ENCODE measurements at places on chromosomes 5 and 9.
A peak's percentile ranks its signal among the peaks of the same experiment; 100 is the strongest.

DNA sequence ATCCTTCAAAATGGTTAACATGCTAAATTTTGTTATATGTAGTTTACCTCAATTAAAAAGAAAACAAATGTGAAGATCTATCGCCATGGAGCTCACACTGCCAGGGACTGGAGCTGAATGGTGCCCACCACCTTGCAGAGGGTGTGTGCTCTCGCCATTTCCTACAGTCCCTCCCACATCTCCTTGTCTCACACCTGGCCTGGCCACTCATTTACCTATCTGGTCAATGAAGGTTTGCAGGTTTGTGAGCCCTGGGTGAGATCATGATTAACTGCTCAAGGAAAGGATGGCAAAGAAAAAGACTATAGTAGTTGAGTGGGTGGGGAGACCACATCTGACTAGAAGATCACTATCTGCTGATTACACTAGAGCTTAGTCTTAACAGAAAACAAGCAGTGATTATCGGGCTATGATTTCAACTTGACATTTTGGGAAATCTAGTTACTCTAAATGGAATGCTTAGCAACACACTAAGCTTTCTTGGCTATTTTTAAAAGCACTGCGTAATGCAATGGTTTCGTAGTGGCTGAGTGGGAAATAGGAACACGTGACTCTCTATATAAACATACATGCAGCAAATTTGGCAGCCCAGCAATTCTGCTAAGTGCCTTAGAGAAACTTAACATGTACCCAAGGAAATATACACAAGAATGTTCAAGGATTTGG, 27.3 kb downstream of the PUM3 start:
- H3K4me1 ChIP-seq: no peaks in the 10 kb centered on the region
- H3K36me3 ChIP-seq: peaks cover 49% of the 10 kb centered on the region
- H3K27ac ChIP-seq: no peak overlapping the region
- no peaks in the 10 kb centered on the region for H3K27me3 ChIP-seq
- H3K4me3 ChIP-seq: no peak overlapping the region

DNA sequence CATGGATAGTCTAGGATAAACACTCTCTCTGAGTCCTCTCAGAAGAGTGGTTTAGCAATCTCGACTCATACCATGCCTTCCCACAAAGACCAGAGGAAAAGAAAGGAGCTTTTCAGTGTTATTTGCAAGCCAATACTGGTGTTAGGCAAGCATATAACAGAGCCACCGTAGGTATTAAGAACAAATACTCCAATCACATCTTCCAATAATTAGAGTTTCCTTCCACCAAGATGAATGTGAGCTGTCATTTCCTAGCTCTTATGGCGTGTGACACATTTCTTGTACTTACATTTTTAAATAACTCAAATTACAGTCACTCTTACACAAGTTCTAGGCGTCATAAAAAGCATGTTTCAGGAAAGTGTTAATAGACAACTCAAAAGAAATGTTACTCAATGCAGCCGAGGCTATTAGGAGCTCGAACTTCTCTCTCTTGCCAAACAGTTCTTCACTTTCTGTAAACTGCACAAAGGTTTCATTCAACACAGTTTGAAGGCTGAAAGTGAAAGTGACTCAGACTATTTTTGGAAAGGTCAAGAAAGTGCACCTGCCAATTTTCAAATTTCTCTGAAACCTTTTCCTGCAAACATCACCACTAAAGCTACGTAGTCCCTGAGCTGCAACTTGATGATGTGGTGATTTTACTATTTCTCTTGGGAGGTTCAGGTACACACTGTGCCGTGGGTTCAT, 153.8 kb downstream of the AUH start:
- peak overlapping the region; percentile 17 for H3K4me3 ChIP-seq
- H3K4me1 ChIP-seq: peaks cover 19% of the 10 kb centered on the region
- H3K36me3 ChIP-seq: no peaks in the 10 kb centered on the region
- no peak for DNase-seq
- H3K27me3 ChIP-seq: no peaks in the 10 kb centered on the region
- H3K27ac ChIP-seq: no peak overlapping the region

GRCh38 chr9:14051419-14051818, 262.5 kb downstream of the NFIB start:
- no peak overlapping the region for H3K4me3 ChIP-seq
- no peaks in the 10 kb centered on the region for H3K27me3 ChIP-seq
- no peaks in the 10 kb centered on the region for H3K36me3 ChIP-seq
- H3K27ac ChIP-seq: no peak overlapping the region

DNA sequence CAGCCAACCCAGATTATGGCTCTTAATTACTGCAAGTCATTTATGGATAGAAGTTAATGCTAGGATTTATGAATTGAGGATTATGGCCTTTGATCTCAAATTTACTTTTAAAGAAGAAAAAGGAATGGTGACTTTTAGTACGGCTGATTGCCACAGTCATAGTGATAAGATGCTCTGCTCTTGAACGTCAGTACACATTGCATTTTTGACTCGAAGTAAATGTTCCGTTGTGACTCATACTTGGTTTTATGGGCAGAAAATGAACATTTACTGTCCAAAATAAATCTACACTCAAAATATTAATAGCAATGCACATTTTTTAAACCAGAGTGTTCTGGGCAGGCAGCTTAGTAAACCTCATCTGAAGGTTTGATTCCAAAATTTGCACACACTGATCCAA, 830 bp downstream of the ADAMTSL1 start:
- H3K36me3 ChIP-seq: no peaks in the 10 kb centered on the region
- H3K27me3 ChIP-seq: peaks cover 5% of the 10 kb centered on the region
- H3K4me1 ChIP-seq: no peaks in the 10 kb centered on the region
- H3K4me3 ChIP-seq: no peak overlapping the region
- DNase-seq: no peak

- no peaks in the 10 kb centered on the region for H3K4me1 ChIP-seq
- no peak overlapping the region for H3K4me3 ChIP-seq
- H3K36me3 ChIP-seq: no peaks in the 10 kb centered on the region
Observed at GRCh38 chr9:104075801-104076753, 18.0 kb upstream of the SMC2 start.

- no peak overlapping the region for H3K27ac ChIP-seq
- no peaks in the 10 kb centered on the region for H3K36me3 ChIP-seq
- H3K4me1 ChIP-seq: no peaks in the 10 kb centered on the region
- H3K27me3 ChIP-seq: no peaks in the 10 kb centered on the region
- no peak for DNase-seq
Observed at GRCh38 chr9:34732478-34732877, 22.5 kb upstream of the CCL21 start.

- no peak overlapping the region for H3K4me3 ChIP-seq
- H3K27me3 ChIP-seq: no peaks in the 10 kb centered on the region
- H3K36me3 ChIP-seq: no peaks in the 10 kb centered on the region
Observed at GRCh38 chr9:136001231-136001630, 40.1 kb upstream of the UBAC1 start.

GRCh38 chr5:151083081-151083676, 2.3 kb upstream of the TNIP1 start:
- peaks cover 85% of the 10 kb centered on the region for H3K4me1 ChIP-seq
- H3K27ac ChIP-seq: no peak overlapping the region
- H3K4me3 ChIP-seq: no peak overlapping the region

- H3K4me3 ChIP-seq: no peak overlapping the region
- no peaks in the 10 kb centered on the region for H3K27me3 ChIP-seq
- no peak for DNase-seq
- no peaks in the 10 kb centered on the region for H3K36me3 ChIP-seq
- no peaks in the 10 kb centered on the region for H3K4me1 ChIP-seq
Observed at GRCh38 chr9:2427120-2427891, 194.3 kb upstream of the VLDLR start.

- no peak overlapping the region for H3K27ac ChIP-seq
- H3K36me3 ChIP-seq: no peaks in the 10 kb centered on the region
- no peaks in the 10 kb centered on the region for H3K27me3 ChIP-seq
- peaks cover 24% of the 10 kb centered on the region for H3K4me1 ChIP-seq
- peak; percentile 74 for DNase-seq
Observed at GRCh38 chr9:132235894-132236661, 74.2 kb downstream of the NTNG2 start.

GRCh38 chr5:123089914-123090660, 1.0 kb downstream of the PRDM6 start:
- H3K4me3 ChIP-seq: no peak overlapping the region
- H3K4me1 ChIP-seq: peaks cover 17% of the 10 kb centered on the region
- no peaks in the 10 kb centered on the region for H3K36me3 ChIP-seq
- peaks cover 73% of the 10 kb centered on the region for H3K27me3 ChIP-seq
- H3K27ac ChIP-seq: no peak overlapping the region
- DNase-seq: no peak

DNA sequence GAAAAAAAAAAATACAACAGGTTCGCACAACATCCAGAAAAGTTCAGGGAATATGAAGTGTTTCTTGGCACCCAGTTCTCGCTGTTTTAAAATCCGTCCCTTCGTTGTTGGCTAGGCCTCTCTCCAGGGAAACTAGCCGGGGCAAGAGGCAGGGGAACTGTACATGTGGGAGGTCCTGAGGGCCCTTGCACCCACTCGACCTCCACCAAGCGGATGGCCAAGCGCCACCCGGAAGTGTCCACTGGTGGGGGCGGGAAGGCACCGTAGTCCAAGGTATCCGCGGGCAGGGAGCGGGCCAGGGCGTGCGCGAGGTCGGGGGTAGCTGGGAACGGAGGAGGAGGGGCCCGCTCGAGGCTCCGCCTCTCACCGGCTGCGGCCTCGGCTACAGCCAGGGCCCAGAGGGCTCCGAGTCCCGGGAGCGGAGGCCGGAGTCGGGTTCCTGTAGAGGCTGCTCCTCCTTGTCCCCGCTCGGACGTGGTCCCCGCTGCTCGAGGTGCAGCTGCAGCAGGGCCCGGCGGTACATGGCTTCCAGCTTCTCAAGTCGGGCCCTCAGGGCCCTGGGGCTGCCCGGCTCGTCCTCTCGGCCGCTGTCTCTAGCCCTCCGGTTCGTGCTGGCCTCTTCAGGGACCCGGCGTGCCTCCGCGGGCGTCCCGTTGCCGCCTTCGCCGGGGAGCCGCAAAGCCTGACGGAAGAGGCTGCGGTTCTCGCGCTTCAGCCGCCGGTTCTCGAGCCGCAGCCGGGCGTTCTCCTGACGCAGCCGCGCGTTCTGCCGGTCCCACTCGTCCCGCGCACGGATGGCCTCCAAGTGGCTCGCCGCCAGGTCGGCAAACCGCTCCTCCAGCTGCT, 720 bp downstream of the TUSC1 start:
- H3K27ac ChIP-seq: no peak overlapping the region
- H3K4me3 ChIP-seq: no peak overlapping the region
- no peaks in the 10 kb centered on the region for H3K4me1 ChIP-seq
- no peak for DNase-seq
- H3K36me3 ChIP-seq: no peaks in the 10 kb centered on the region
- peaks cover 8% of the 10 kb centered on the region for H3K27me3 ChIP-seq

GRCh38 chr5:154753792-154754191, 1.4 kb upstream of the LARP1 start:
- no peak for DNase-seq
- peak overlapping the region; percentile 54 for H3K4me3 ChIP-seq
- H3K4me1 ChIP-seq: peaks cover 23% of the 10 kb centered on the region
- no peaks in the 10 kb centered on the region for H3K36me3 ChIP-seq
- H3K27me3 ChIP-seq: no peaks in the 10 kb centered on the region
- H3K27ac ChIP-seq: peak overlapping the region; percentile 92

GRCh38 chr9:82882748-82883147, 180.2 kb downstream of the RASEF start:
- H3K4me1 ChIP-seq: no peaks in the 10 kb centered on the region
- H3K27me3 ChIP-seq: no peaks in the 10 kb centered on the region
- H3K27ac ChIP-seq: no peak overlapping the region
- no peak for DNase-seq
- H3K36me3 ChIP-seq: no peaks in the 10 kb centered on the region
- no peak overlapping the region for H3K4me3 ChIP-seq

DNA sequence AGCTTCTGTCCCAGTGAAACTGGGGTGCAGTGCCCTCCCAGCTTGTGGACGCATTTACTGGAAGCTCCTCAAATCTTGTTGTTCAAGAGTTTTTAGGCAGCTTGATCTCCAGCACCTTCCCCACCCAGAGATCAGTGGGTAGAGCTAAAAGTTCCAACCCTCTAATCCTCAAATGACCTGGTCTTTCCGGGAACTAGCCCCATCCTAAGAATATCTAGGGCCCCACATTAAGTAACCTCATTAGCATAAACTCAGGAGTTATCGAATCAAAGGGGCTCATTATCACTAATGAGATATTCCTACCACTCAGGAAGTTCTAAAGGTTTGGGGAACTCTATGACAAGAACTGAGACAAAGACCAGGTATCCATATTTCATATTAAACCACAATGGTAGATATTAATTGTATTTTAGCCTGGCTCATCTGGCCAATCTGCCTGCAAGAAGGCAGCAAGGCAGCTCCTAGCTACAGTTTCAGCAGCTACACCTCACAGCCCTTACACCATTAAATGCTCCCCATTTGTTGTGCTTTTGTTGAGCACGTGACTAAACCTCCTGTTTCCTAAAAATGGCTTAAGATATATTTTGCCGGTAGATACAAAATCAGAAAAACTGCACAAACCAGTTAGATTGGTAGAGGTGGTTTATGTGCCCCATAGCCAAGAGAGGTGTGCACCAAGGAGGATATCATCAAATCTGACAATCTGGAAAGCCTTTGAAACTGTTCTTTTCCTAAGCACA, 24.6 kb upstream of the SLC22A5 start:
- no peak overlapping the region for H3K4me3 ChIP-seq
- H3K27me3 ChIP-seq: no peaks in the 10 kb centered on the region
- H3K4me1 ChIP-seq: no peaks in the 10 kb centered on the region
- no peak for DNase-seq

GRCh38 chr5:82684659-82685058, 392.5 kb downstream of the TMEM167A start:
- no peak for DNase-seq
- H3K27me3 ChIP-seq: no peaks in the 10 kb centered on the region

DNA sequence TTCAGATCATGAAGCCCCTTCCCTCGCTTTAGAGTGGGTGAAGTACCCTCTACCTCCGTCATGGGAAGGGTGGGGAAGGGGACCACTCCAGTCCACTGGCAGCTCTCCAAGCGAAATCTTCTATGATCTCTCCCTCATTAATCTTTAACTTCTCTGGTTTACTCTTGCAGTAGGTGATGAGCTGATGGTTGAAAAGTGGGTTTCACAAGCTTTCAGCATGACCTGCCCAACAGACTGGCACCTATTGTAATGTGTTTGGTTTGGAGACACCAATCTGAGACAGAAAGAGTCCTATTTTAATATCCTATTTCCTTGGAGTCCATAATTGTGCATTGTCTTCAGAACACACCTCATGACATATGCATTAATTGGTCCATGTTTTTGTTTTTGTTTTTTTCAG, 70.8 kb upstream of the TGFBR1 start:
- H3K36me3 ChIP-seq: no peaks in the 10 kb centered on the region
- no peak overlapping the region for H3K4me3 ChIP-seq

DNA sequence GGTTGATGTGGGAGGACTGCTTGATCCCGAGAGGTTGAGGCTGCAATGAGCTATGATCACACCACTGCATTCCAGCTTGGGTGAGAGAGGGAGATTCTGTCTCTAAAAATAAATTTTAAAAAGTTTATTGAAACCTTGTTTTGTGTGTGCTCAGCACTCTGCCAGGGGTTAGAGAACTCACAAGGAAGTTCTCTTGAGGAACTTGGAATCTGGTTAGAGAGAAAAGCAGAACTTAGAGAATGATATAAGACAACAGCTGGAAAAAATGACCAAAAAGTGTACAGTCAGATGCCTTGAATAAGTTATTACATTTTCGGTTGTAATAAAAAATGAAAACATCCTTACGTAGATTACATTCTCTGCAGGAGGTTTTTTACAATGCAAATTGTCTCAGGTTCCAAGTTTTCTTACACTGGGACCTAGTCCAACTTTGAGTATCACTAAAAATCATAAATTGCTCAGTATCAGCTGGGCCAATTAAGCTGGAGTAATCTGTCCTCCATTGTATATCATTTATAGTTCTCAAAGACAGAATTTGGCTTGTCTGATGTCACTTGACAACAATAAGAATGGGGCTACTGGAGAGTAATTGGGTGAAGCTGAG, 21.7 kb upstream of the TENT2 start:
- no peaks in the 10 kb centered on the region for H3K36me3 ChIP-seq
- no peak for DNase-seq
- H3K4me3 ChIP-seq: no peak overlapping the region
- H3K27me3 ChIP-seq: no peaks in the 10 kb centered on the region
